ENCODE measurements at places on chromosomes 5 and 9.

DNA sequence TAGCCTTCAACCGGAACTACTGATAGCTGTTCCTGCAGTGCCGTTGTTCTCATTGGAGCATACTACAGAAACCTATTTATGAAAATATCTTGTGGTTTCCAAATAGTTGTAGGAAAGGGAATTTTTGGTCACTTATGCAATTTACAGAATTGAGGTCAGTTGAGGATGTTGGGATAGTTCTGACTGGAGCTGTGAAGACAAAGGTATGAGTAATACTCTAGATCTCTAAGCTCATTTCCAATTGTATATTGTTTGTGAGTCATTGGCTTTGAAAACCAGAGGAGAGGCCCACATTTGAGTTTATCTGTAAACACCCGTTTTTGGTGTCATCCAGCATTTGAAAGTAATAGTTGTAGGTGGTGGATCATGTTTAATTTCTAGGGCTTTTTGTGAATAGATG lies 561.3 kb upstream of the WWC1 start:
- no peak for DNase-seq

DNA sequence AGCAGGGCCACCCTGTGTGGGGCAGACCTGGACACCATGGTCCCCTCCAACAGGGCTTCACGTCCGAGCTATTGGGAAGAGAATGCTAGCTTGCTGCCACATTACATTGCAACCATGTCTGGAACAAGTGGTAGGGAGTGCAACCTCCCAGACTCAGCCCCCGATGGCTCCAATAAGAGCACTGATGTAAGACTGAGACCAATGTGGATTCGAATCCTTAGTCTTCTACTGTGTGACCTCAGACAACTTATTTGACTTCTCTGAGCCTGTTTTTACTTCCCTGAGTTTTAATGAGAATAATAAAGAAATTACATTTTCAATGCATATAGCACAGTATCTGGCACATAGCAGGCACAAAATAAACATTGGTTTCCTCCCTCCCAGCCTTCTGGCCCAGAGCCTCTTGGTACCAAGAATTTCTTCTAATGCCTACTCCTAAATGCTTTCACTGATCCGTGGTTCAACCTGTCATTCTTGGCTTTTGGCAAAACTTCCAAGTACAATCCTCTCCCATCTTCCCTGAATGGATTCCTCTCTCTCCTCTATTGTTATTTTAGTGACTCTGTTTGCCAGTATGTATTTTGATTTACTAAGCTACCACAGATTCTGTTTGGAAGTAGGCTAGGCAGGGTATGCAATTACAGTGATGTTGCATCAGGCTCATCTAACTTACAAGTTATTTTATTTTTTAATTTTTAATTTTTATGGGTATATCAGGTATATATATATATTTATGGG lies 34.6 kb upstream of the COL15A1 start:
- DNase-seq, result no peak

DNA sequence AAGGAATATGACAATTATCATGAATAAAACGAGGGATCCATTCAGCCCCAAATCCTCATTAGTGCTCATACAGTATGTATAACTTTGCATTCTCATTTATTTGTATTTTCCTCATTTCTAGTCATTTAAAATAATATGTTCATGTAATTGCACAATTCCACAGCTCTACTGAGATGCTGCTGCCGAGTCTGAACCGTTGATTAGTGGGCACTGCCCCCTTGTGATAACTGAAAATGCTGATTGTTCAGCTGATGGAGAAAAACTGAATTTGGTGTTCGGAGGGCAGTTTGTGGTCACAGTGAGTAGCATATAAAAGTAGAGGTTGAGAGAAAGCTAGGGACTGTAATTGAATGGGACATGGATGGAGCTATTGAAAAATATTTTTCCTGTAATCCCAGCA lies 12.2 kb upstream of the GPR151 start:
- no peak for DNase-seq

GRCh38 chr5:11459716-11460115 lies 444.5 kb downstream of the CTNND2 start:
- DNase-seq, result no peak

DNA sequence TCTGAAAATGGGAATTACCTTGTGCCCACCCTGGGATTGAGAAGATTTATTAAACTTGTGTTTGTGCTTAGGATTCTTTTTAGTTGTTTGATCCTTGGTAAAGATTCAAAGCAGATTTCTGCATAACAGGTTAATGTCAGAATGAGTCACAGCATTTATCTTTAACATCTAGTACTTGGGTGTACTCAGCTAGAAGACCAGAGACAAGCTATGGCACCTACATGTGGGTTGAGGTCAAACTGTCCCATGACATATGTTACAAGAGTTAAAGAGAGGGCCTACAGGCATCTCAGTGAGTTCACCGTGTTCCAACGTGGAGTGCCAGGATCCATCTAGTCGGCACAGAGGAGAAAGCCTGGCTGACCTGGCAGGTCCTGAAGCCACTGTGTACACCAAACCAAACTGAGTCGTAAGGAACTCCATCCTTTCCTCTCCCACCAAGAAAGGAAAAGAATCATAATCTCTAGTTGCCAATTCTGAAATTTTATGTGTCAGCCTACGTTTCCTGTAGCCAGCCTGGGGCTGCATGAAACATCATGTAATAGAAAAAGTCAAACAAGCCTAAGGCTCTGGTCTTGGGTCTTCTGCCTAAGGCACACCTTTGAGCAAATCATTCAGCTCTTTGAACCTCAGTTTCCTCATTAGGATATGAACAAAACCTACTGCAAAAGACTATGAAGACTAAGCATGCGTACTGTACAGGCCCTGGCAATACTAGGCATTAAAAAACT lies 73.7 kb downstream of the RCL1 start:
- DNase-seq, result no peak

DNA sequence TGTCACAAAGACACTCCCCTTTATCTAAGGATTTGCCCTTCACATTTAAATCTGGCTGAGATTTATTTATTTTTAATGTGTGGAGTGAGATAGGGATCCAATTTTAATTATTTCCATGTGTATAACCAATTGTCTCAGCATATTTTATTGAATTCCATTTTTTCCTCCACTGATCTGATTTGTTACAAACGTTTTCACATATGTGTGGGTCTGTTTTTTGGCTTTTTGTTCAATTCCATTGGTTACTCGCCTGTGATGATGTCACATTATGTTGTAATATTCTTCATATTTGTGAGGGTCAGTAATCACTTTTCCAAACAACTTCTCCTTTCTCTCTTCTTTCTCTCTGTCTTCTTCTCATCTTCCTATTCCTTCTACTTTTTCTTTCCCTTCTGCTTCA lies 278.3 kb upstream of the RFX3 start:
- DNase-seq, result no peak

GRCh38 chr9:137077758-137078693 lies 709 bp downstream of the UAP1L1 start:
- DNase-seq, result no peak

DNA sequence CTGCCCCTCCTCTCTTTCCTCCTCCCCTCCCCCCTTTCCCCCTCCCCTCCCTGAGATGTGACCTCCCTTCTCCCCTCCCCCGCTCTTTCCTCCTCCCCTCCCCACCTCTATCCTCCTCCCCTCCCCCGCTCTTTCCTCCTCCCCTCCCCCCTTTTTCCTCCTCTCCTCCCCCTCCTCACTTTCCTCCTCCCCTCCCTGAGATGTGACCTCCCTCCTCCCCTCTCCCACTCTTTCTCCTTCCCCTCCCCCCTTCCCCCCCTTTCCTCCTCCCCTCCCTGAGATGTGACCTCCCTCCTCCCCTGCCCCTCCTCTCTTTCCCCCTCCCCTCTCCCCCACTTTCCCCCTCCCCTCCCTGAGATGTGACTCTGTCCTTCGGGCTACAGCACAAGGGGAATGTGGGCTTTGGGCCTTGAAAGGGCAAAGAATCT lies 169.8 kb downstream of the COL23A1 start:
- DNase-seq, result no peak

GRCh38 chr5:111703662-111704061 lies 53.3 kb downstream of the NREP start:
- DNase-seq, result no peak

- DNase-seq, result no peak
Measured at GRCh38 chr5:72369711-72370110, 49.5 kb downstream of the PTCD2 start.

DNA sequence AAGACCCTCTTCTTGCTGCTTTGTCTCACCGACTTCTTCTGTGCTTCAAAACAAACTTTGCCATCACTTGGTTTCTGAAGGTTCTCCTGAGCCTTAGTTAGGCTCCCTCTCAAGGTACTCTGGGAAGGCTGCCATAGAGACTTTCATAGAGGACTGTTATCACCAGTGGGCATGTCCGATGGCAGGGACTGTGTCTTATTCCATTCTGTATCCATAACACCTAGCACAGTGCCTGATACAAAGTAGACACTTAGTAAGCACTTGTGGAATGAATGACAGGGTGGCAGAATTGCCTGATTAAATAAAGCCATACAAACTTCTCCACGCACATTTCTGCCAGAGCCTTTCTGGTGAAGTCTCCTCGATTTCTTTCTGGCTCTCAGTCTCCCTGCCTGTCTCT lies 32.7 kb downstream of the AGXT2 start:
- no peak for DNase-seq

DNA sequence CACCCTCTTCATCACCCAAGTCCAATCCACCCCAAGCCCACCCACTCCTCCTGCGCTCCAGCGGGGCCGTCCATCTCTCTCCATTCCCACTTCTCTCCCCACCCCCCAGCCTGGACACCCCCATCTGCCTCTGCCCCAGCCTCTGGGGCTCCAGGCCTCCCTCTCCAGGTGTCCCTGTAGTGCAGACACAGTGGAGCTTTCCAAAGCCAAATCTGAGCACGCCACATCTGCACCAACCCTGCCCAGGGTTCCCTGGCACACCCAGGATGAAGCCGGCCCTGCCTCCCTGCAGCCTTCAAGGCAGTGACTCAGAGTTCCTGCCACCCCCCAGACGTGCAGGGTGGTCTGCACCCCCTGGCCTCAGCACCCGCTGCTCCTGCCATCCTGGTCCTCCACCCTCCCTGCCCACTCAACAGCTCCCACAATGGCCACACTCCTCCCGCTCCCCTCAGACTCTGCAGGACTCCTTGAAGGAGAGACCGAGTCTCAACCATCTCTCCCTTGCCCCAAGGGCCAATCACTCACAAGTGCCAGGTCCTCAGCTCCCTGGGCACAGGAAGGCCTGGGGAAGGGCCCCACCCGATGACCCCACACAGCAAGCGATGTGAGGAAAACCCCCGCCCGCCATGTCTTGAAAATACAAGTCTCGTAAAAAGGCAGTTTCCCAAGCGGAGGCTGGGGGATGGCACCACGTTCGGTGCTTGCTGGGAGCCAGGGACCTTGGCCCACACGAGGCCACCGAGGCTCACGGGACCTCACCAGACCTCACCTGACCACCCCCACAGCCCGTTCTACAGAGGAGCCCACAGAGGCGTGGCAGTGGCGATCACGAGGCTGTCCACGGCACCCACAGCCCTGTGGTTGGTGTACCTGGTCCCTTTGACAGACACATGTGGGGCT lies 22.2 kb downstream of the VAV2 start:
- no peak for DNase-seq

- no peak for DNase-seq
Measured at GRCh38 chr9:19732441-19732951, 56.3 kb downstream of the SLC24A2 start.

DNA sequence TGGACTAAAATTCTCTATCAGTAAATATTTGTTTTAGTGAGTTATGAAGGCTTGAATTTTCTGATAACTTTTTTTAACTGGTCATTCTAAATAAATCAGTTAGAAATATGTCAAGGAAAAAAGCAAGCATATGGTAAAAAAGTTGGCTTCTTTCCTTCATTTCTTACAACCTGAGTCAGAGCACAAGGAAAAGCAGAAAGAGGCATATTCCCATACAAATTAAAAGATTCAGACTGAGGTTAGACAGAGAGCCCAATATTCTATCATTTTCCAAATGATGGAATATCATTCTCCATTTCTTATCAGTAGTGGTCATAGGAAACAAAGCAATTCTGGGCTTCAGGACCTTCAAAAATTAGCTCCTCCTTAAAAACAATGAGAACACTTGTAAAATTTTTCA lies 732.1 kb downstream of the MAT2B start:
- DNase-seq, result no peak

- DNase-seq, result no peak
Measured at GRCh38 chr9:23826120-23826629, at the start of gene ELAVL2. ELAVL2 (minus strand) TSS chr9:23826240; CDS start chr9:23762234, 64,006 bp downstream.

GRCh38 chr9:76531231-76531780 lies 72.3 kb downstream of the GCNT1 start:
- no peak for DNase-seq

DNA sequence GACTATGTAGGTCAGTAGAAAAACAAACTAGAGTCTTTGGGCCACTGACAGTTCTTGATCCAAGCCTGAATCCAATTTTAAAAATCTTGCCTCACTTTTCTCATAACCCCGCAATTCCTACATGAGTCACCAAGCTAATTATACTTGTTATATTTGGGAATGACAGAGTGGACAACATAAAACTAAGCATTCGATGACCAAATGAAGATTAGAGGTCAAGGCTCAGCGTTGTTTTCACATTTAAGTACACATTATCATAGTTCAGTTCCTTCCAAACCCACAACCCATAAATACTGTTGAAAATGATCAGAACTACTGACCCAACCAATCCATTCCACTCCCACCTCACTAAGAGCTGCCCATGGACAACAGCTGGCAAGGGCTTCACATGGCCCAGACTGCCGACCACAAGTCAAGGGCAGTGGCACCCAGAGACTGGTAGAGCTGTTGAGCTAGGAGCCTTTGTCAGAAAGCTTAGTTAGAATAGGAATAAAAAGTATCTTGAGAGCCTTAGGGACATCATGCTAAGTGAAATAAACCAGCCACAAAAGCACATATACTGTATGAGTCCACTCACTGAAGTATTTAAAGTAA lies 64.2 kb downstream of the MYO10 start:
- DNase-seq, result no peak

DNA sequence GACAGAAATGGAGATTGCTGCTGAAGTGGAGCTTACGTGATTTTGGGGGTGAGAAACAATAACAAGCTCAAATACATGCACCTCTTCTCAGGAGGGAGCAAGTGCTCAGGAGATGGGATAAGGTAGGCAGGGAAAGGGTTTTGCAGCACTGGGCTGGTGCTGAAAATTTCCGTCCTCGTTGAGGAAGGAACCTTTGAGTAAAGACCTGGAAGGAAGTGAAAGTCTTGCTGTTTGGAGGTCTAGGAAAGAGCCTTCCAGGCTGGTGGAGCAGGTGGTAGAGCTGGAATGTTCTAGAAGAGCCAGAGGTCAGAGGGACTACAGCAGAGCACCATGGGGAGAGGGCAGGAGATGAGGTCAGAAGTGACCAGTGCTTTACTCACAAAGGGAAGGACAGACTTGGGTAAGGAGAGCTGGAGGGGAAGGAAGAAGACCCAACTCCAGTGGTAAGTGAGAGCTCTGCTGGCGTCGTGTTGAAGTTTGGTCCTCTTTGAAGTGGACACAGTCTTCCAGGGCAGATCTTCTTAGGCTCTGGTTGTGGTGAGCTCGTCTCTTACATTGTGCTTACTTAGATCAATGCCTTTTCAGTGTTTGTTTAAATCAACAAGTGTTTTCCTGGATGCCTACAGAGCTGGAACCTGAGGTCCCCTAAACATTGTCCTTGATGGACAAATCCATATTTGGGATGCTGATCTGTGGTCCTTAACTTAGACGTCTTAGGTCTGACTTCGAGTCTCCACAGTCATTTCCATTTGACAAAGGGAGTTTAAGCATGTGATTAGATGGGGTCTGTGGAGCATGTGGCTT lies 21.0 kb downstream of the ANKRD33B start:
- DNase-seq, result no peak

- DNase-seq, result no peak
Measured at GRCh38 chr9:118630079-118630478, 739.2 kb downstream of the BRINP1 start.
